ENCODE measurements at places on chromosomes 5 and 9.

DNA sequence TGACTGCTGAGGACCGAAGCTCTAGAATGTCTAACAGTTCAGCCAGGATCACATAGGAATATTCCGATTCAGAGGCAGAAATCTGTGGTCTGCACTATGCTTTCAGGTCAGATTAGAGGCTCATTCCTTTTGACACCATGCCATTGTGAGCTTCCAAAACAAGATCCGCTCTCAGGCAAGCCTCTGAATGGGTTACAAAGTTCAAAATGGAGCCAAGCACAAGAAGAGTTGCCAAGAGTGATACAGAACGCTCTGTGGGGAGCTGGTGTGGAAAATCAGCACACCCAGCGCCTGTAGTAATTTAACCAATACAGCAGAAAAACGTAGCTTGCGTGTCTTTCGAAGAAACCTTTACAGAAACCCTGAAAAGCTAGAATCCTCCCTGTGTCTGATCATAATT is 33.3 kb upstream of the FAT2 start:
- no peak for DNase-seq

DNA sequence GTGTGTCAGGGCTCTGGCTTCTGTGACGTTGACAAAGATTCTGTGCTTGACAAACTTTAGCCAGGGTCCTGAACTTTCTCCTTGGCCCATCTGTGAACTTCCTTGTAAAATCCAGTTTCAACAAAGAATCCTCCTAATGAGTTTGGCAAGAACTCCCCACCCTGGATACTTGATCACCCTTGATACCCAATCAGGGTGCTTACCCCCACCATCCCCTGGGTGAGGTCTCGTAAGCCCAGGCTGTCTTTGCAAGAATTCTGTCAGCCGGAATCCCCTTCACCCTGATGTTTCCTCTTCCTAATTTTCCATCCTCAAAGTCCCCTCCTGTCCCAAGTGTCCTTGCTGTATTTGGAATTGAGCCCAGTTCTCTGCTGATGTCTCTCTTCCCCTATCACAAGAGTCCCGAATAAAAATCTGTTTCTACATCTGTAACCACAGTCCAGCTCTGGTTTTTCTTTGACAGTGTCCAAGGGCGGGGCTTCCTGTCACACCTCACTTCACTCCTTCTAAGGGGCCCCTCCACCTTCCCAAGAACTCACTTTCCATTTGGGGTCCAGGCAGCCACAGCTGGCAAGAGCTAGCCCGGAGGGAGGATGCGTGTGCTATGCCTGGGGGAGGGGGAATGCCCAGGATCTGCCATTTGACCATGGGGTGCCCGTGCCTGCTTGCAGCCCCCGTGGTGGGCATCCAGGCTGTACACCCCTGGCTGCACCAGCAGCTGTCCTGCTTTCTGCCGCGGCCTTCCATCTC is 2.7 kb upstream of the CARD19 start:
- no peak for DNase-seq

GRCh38 chr5:172029876-172030275 is 23.4 kb upstream of the FBXW11 start:
- DNase-seq, result no peak

DNA sequence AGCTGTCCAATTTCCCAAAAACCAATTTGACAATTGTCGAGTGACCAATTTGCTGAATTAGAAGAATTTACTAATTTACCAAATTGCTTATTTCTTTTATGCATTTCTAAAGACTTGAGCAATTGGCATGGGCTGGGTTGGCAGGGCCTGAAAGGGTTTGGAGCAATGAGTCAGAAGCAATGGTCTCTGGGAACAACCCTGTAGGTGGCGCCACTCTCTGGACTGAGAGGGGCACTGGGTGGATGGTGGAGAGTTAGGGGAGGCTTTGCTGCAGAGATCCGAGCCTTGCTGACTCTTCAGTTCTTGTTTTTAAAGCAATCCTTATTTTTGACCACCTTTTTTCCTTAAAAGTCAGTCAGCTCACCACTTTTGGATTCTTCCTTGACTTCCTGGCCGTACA is 71.5 kb upstream of the RPS23 start:
- no peak for DNase-seq

DNA sequence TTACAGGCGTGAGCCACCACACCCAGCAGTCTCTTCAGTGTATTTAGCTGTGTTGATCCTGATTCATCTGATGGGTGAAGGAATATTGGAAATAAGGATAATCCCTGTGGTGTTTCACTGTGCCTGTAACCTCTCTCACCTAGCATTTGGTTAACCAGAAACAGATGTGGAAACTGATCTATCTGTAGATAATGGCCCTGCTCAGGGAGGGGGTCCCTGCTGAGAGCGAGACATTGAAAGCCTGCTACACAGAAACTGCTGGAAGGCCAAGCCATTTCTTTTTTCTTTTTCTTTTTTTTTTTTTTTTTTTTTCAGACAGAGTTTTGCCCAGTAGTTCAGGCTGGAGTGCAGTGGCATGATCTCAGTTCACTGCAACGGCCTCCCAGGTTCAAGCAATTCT is 28.4 kb downstream of the QRFP start:
- no peak for DNase-seq

DNA sequence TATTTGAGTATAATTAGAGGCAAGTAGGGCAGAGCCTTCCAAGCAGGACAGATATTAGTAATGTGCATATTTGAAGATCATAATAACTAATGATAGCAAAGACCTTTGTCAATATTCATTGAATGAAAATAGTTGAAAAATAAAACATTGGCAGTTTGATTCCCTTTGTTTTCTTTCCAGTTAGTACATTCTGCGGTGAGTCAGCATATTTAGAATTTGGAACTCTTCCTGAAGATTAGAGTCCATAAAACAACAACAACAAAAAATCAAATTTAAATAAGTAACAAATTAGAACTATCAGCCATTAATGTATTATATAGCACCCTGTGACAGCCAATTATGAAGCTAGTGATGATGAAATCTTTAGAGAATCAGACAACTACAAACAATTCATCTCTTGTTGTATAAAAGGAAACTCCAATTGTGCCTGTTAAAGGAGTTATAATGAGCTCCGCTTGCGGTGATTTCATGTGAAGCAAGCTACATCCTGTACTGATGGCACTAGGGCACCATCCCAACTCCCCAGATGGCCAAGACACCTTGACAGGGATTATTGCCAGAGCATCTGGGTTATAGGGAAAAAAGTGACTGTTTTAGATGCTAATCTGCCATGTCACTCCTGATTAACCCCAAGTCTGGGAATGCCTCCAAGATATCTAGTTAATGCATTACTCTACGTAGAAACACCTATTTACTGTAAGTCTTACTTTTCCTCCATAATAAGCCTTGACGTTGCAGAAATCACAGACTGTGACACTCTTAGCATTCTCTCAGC is 6.8 kb downstream of the IFNA8 start:
- no peak for DNase-seq

- DNase-seq, result no peak
Measured at GRCh38 chr5:122680623-122681350, 94.1 kb upstream of the SNX2 start.

GRCh38 chr9:126822278-126822677 is 17.4 kb downstream of the ZBTB43 start:
- DNase-seq, result no peak

DNA sequence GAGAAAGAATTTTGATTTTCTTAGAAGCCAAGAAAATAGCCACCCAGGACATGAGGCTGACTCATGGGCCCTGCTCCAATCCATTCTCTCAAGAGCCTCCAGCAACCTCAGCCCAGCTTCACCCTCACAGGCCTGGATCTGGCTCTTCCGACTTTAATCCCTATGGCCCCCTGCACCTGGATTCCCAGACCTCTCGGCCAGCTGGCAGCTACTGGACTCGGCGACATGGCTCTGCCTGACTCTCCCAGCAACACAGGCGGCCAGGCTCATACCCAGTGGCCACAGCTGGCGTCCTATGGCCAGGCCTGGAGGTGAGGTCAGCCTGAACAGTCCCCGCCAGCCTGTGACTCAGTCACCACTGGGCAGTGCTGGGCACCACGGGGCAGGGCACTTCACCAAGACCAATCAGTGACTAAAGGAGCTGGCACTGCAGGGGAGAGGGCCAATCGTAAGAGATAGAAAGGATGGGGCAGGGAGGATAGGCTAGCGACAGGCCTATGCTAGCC is 6.2 kb upstream of the PDLIM4 start:
- no peak for DNase-seq

- DNase-seq, result no peak
Measured at GRCh38 chr5:142453932-142454331, 129.1 kb upstream of the SPRY4 start.

GRCh38 chr9:22054529-22054928 is 45.4 kb upstream of the CDKN2B start:
- DNase-seq, result no peak

DNA sequence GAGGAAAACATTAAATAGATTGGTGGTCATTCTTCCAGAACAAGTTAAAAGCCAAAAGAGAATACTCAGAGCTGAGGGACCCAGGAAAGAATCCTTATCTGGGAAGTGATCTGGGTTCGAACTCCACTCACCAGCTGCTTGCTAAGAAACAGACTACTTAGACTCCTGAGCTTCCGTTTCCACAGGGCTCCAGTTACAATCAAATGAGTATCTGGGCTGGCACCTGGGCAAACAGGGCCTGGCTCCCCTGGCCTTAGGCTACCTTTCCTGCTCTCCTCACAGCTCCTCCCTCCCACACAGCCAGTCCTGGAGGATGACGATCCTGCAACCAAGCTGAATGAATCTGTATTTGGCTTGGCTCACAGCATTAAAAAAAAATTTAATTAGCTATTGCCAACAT is 2.5 kb downstream of the MAPK9 start:
- DNase-seq, result no peak

DNA sequence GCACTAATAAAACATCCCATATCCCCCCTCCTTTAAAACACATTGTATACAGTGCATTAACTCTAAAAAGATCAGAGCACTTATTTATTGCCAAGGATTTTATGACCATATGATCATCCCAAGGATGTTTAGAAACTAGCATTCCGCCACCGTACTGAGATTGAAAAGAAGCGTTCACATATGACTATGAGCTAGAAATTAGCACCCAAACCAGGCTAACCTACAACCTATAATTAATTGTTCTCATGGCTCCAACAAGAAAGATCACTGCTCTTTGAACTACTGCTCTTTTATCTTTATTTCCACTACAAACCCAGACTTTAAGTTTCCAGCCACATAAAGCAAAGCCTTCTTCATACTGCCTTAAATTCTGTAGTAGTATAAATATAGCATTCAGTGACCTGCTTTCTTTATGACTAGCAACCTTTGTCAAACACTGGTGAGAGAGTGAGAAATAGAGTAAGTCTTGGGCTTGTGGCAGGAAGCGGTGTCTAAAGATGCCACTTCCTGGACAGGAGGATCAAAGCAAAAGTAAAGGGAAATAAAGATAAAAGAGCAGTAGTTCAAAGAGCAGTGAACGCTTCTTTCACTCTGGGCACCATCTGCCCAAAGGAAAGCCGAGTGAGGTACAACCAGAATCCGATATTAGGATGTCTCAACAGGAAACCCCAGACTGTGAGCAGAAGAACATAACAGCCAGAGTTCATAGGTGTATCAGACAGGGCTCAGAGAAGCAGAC is 151.1 kb upstream of the ERCC6L2 start:
- DNase-seq, result no peak

DNA sequence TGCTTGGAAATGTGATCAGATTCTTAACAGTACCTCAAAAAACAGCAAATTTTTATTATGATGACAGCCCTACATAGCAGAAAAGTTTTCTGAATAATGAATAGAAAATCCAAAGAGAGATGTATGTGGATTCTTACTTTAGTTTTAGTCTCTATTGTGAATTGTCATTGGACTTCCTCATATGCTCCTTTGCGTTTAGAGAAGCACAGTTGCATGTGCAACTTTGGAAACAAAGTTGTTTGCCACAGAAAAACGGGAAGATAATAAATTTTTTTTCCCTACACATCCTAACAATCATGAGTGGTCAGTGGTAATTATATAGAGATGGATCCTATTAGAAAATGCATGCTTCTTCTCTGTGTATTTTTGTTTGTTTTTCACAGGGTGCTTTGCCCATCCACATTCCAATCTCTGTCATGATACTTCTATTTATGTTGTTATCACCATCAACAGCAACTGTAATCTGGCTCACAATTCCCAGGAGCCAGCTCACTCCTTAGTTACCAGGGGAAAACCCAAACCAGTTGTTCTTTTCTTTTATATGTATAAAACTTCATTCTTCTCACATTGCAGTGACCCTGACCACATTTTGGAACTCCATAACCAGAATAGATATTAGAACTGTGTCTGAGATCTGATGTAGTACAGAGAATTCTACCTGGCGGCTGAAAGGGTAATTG is 118.7 kb downstream of the NDUFS4 start:
- no peak for DNase-seq

GRCh38 chr5:157563373-157563928 is 12.1 kb downstream of the ADAM19 start:
- peak; percentile 26 for DNase-seq

DNA sequence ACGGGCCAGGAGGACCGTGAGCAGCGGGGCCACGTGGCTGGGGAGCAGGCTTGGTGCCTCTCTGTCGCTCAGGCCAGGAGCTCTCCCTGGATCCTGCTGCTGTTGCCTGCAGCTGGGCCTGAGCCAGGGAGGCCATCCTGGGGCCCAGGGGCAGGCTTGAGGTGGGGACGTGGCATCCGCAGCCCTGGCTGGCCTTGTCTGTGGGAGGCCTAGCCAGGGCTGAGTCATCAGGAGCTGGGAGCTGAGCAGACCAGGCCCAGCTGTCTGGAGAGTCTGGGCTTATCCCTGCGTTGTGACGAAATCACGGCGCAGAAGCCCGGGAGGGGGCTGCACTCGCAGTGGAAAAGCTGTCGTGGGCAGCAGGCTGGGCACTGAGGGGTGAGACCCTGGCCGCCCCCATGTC is 138.8 kb upstream of the COL5A1 start:
- peak; percentile 66 for DNase-seq

- no peak for DNase-seq
Measured at GRCh38 chr5:45695804-45696156, 400 bp downstream of the HCN1 start.

DNA sequence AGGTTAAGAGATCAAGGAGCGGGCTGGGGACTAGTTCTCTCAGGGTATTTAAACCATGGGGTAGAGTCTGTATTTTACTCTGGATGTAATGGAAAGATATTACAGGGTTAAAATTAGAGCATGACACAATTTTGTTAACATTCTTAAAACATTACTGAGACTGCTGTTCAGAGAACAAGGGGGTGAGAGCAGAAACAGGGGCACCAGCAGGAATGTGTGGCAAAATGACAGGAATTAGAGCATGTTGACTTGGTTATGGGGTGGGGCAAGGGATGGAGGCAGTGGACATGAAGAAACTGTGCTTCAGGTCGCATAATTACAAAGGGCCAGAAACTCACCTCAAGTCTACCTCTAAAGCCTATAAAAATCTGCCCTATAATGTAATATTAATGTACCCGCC is 75.0 kb downstream of the TMEM232 start:
- DNase-seq, result peak; percentile 7

GRCh38 chr5:142743592-142744441 is 26.4 kb upstream of the ARHGAP26 start:
- DNase-seq, result no peak
